ENCODE measurements at places on chromosomes 2 and 18.

GRCh38 chr2:240605867-240606743 is 19.2 kb upstream of the GPR35 start:
- DNase-seq: no peak

GRCh38 chr2:215218587-215219577 is 80.5 kb upstream of the ABCA12 start:
- DNase-seq: no peak

DNA sequence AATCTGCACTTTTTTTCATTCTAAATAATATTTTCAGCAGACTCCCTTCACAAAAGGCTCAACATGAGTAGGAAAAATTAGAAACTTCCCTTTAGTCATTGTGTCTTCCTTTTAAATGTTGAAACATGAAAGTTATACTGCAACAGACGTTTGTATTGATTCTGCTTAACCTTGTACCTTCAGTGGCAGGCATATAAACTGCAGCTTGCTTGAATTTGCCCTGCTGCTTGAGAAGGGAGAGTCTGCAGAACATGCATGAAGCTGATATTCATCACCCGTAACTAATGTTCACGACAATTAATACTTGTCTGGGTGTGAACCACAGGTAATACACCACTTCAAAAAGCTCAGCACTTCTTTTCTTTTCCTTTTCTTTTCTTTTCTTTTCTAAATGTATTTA is 294.7 kb upstream of the LRP1B start:
- no peak for DNase-seq

DNA sequence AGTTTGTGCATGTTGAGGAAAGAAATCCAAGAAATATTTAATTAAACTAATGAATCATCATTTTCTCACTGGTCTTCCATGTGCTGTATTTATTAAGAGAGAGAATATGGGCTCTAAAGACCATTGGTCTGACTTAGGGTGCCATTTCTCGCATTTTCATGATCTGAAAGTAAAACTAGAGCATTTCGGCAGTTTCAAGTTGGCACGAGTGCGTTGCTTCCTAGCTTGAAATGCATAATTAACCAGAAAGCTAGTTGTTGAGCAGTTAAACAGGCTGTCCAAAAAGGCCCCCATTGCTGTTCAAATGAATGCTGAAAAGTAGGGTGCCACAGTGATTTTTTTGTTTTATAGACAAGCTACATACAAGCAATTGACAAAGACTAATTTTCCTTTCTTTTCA is 47.4 kb downstream of the SLC8A1 start:
- DNase-seq: no peak

GRCh38 chr2:195543902-195544894 is 112.8 kb upstream of the SLC39A10 start:
- no peak for DNase-seq

DNA sequence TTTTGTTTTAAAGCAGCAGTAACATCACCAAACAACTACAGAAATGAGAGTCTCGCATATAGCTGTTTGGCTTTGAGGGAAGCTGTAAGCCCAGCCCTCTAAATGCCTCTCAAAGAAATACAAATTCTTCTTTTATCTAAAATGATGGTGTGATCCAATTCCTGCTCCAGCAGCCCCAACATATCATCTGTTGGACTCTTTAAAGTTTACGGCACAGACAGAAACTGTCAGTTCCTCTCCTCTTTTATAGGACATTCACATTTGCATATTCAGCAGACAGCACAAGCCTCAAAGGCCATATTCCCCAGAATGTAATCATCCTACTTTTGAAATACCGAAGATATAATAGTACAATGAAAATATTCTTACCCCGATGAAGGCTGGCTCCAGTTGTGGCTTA is 216.9 kb upstream of the REV1 start:
- no peak for DNase-seq

DNA sequence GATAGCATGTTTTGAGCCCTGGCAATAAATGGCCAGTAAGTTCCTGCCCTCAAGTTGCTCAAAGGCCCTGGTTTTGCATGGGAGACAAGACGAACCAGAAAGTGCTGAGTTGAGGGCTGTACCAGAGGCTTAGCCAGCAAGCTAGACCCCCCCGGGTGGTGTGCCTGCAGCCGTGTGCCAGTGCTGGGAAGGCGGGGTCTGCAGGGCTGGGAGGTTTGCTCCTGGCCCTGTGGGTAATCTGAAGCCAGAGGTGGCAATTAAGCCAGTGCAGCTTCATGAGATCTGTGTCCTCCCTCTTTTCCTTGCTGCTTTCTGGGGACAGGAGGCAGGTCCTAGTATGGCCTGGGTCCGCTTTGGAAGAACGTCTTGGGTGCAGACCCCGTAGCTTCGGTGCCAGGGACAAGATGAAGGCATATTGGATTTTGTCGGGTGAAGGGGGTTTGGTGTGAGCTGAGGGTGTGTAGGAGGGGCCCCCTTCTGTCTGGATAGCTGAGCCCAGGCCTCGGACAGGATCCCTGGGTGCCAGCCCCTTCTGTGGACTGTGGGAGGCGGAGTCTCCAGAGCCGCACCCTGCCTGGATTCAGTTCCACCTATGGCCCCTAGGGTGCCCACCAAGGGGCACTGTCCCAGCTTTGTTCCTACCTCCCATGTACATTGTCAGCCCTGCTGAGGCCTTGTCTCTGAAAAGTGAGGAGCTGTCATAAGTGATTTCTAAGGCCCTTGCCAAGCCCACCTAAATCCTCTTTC is 15.6 kb downstream of the ATOH8 start:
- no peak for DNase-seq

DNA sequence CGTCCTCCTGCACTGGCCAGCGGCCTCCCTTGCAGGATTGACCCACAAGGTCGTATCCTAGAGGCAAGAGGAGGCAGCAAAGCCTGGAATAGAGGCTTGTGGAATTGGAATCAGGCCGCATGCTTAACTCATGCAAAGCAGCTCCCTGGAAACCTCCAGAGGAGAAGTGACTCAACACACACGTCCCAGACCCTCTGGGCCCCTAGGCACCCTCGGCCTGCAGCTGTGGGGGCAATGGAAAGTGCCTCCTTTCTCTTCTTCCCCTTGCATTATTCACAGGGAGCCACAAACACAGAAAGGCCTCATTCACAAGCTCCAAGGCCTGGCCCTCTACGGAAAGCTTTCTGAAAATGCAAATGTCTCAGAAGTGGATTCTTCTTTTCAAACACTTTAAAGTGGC is 19.6 kb downstream of the SPATA3 start:
- no peak for DNase-seq

GRCh38 chr18:62850619-62851306 is 135.4 kb downstream of the PHLPP1 start:
- DNase-seq: no peak

- peak; percentile 64 for DNase-seq
Measured at GRCh38 chr18:48918660-48919456, 31.9 kb downstream of the SMAD7 start.

DNA sequence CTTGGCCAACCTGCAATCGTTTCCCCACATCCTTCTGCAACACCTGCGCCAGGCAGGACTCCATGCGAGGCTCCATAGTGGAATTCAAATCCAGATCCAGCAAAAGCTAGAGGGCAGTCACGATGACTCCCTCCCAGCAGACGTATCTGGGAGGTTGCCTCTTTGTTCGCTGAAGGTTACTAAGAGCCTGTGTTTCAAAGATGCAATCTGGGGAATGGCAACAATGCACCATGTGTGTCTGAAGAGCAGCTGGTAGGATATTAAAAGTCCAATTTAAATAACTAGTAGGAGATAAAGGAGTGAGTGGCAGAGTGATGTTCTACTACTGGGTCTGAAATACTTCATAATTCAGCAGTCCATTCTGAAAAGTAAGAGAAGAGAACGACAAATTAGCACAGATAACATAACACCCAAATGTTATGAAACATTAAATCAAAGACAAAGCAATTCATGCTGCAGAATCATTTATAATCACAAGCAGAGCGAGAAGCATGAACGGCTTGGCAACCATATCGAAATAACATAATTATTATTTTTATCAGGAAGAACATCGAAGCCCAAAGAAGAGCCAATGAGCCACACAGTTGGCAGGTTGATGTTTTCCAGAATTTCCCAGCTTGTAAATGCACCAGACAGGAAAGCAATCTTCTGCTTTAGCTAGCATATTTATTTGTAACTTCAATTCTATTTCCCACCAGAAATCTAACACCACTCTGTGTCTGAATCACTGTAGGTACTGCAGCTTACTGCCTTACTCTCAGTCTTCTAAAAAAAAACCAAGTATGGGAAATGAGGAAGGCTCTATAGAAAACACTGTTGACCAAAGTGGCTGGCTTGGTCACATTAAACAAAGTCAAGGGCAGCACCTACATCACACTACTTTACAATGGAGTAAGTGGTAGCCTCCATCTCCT is 43.2 kb downstream of the CLASP1 start:
- no peak for DNase-seq

- DNase-seq: no peak
Measured at GRCh38 chr2:29047083-29047845, 27.1 kb downstream of the PCARE start.

DNA sequence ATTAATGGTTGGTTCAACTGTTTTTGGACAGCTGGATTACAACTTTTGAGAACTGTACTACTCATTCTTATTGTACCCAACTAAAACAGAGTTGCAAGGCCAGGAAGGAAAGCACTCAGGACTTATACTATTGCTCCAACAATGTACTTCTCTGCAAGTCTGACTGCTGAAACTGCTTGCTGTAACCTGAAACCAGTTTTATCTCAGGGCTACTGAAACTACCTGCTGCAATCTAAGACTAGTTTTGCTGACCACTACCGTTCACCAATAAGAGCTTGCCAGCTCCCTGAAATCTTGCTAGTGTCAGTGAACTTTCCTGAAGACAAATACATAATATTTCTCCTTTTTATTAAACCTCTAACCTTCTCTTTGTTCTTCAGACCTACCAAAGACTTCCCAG is 157.3 kb downstream of the CDCA7 start:
- no peak for DNase-seq

GRCh38 chr2:54503828-54504227 is 47.7 kb downstream of the SPTBN1 start:
- DNase-seq: no peak

DNA sequence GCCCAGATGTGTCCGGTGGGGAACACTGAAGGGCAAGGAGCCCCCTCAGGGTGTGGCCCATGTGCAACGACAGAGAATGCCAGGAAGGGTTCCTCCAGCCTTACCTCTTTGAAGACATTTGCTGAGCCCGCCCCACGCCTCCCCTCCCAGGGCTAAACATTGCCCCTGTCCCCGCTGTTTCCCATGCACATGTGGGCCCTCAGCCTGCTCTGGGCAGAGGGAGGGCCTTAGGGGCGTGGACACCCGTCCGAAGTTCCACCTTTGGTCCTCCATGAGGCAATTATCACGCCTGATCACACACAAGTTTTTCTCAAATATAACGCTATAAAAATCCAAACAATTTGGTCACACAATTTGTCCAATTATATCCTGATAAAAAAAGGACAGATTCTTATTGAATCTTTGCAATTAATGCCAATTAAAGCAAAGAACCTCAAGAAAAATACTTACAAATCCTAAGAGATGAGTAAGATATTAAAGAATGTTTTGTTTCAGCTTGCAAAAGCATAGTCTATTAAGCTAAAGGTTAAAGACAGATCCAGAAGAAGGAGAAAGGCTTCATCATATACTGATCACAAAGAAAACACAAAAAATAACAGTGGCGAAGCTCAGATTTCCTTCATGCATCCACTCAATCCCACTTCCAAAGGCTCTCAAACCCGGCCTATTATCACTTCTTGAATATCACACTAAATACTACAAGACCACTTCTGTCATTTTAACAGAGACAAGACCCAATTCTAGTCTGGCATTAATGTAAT is 55.2 kb upstream of the LDLRAD4 start:
- no peak for DNase-seq

DNA sequence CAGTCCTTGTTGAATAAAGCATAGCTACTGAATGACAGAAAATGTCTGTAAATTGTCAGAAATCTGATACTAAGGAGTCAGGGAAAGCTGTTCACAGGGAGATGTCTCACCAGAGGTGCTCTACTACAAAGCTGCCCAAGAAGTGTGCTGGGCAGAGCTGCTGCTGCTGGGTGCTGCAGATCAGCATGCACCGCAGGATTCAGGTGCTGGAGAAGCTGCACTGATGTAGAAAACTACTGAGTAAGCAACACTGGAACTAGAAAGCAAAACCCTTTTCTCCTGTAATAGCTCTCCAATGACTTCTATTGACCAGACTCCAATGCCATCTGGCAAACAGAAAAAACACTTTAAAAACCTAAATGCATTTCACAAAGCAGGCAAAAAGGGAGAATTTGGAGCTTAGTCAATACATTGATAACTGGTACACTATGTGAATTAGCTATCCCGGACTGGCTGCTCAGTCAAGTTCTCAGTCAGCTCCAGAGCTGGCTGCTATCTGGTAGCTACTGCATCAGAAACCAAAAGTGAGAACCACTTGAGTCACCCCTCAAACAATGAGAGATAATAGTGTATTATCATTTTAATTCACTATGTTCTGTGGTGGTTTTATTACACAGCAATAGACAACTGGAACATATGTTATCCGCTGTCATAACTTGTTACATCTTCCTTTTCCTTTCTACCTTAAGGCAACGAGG is 493.1 kb downstream of the CPS1 start:
- DNase-seq: no peak

GRCh38 chr2:128469875-128470274 is 151.2 kb upstream of the HS6ST1 start:
- DNase-seq: no peak

- no peak for DNase-seq
Measured at GRCh38 chr18:65852273-65852672, 101.5 kb downstream of the CDH7 start.

DNA sequence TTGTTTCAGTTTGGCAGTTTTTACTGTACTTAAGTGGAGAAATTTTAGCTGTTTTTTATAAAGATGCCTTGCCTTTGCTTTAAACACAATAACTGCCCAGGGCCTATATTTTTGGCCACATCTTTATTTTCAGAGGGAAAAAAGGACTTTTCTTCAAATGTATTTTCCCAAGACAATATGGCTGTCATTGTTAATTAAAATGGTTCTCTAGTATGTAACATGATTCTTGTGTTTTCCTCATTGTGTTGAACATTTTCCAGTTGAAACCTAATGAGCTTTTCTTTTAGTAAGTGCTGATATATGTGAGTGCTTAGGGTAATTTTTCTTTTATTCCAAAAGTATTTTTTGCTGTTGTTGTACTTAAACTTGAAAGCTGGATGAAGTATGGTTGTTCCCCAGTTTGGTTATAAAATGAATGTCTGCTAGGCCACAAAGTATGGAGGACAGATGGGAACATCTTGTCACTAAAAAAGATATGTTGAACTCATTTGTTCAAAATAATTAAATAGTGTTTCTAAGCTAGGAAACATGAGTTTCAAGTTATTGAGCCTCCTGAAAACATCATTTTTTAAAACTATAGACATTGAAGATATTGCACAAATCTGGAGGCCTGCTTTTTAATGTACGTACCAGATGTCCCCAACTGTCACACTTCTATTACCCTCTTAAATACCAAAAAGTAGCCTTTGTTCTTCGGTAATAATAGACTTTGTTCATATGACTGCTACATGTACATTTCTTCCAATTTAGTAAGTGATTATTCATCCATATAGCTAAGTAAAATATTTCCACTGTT is 147.5 kb upstream of the DAPL1 start:
- no peak for DNase-seq

GRCh38 chr2:161085149-161085548 is 75.1 kb upstream of the TANK start:
- DNase-seq: no peak

- DNase-seq: no peak
Measured at GRCh38 chr2:226273440-226273839, 526.2 kb downstream of the IRS1 start.

GRCh38 chr18:13363359-13363758 is 144.8 kb downstream of the LDLRAD4 start:
- no peak for DNase-seq

Measured in coronary artery (tissue), 2 donors.